SJSA1 (cell line): ENCODE measurements at places on chromosomes 3 and 15. TPM values are rescaled to one million over a fixed set of nuclear protein-coding genes. Genes with fewer than 3 reads are reported as not detected.
A peak's percentile ranks its signal among the peaks of the same experiment; 100 is the strongest.

DNA sequence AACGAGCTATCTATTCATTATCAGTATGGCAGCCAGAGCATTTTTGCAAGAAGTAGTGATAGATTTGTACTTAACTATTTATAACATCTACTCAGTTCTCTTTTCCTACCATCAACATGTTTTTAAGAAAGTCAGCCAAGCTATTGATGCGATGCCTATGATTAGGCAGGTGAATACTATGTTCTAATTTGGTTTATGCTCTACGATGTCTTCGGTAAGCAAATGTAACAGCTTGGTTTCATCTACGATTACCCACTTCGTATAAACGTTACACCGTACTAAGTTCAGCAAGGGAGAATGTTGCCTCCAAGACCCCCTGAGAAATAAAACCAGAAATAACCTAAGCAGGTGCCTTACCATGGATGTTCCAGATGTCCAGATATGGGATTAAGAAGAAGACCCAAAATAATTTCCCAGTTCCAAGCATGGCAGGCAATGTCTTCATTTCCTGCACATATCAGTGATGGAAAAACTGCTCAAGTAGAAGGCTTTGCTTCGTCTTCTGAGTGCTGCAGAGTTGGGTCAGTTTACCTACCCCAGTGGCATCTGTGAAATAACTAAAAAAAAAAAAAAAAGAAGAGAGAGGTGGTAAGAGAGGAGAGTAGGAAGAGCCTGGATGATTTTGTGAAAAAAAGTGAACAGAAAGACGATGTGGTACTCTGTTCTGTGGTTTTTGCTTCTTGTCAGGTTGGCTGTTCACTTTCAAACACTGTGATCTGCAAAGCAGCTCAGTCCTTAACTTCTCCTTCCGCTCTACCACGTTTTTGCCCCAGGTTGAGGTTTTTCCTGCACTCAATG is at the start of gene BTLA:
BTLA (minus strand) TSS at position 559 of the 798 bp plus-strand sequence; CDS start at position 445, 114 bp downstream.
- no peaks in the 10 kb centered on the region for H3K36me3 ChIP-seq
- no peak within 1 kb of the TSS for H3K27ac ChIP-seq
- no peaks in the 10 kb centered on the region for H3K4me1 ChIP-seq
- H3K27me3 ChIP-seq: no peaks in the 10 kb centered on the region
- H3K4me3 ChIP-seq: no peak within 1 kb of the TSS

CHDH gene
- total RNA-seq: 0.47 TPM in 1 of 2 replicates, not detected in the other

WDR82 gene
- 24.1 and 37.0 TPM in 2 replicates for total RNA-seq

GRCh38 chr3:112508860-112509259 is 9.6 kb upstream of the BTLA start:
- no peaks in the 10 kb centered on the region for H3K36me3 ChIP-seq
- no peak overlapping the region for H3K27ac ChIP-seq
- no peaks in the 10 kb centered on the region for H3K27me3 ChIP-seq
- no peak overlapping the region for H3K4me3 ChIP-seq
- DNase-seq: no peak
- H3K4me1 ChIP-seq: no peaks in the 10 kb centered on the region

HIGD2B gene
- total RNA-seq: not detected in 2 replicates

CCDC54 gene
- total RNA-seq: not detected in 2 replicates

GRCh38 chr3:50516440-50516871 is 13.0 kb upstream of the CACNA2D2 start:
- no peak for DNase-seq
- no peaks in the 10 kb centered on the region for H3K4me1 ChIP-seq
- no peaks in the 10 kb centered on the region for H3K36me3 ChIP-seq
- H3K4me3 ChIP-seq: no peak overlapping the region
- peaks cover 2% of the 10 kb centered on the region; the same call in 1 of the 2 replicates for H3K27me3 ChIP-seq

GRCh38 chr3:50533807-50534461 is 30.5 kb upstream of the CACNA2D2 start:
- no peak overlapping the region for H3K27ac ChIP-seq
- no peaks in the 10 kb centered on the region for H3K36me3 ChIP-seq
- DNase-seq: no peak
- no peak overlapping the region for H3K4me3 ChIP-seq
- peaks cover 6% of the 10 kb centered on the region for H3K27me3 ChIP-seq

ATXN7 gene
- total RNA-seq: 7.1 and 14.9 TPM in 2 replicates

SCN11A gene
- not detected in 2 replicates for total RNA-seq

GRCh38 chr3:45760878-45761711 is 35.2 kb downstream of the SLC6A20 start:
- no peak overlapping the region for H3K4me3 ChIP-seq
- H3K27me3 ChIP-seq: no peaks in the 10 kb centered on the region
- no peaks in the 10 kb centered on the region for H3K4me1 ChIP-seq

MAN2C1 gene
- 55.7 and 122 TPM in 2 replicates for total RNA-seq

GYG1 gene
- total RNA-seq: 14.1 and 16.7 TPM in 2 replicates

AADAC gene
- 0.34 TPM in 2 replicates for total RNA-seq

PLOD2 gene
- 109 and 129 TPM in 2 replicates for total RNA-seq

DNA sequence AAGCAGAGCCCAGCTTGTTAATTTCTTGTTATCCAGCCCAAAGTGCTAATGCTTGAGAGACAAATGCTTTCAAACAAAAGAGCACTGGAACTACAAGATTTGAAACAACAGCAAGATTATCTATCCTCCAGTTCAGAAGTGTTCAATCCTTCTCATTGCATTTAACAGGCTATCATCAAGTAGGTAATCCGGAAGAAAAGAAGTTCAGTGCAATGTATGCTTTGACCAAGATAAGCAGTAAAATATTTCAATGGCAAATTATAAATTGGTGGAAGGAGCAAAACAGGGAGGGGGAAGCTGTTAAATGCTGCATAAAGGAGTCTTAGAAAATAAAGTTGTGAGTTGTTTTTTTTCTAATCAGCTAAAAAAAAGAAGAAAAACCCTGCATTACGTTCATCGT is 8.8 kb downstream of the LRIG1 start:
- peaks cover 29% of the 10 kb centered on the region for H3K4me1 ChIP-seq
- H3K27me3 ChIP-seq: no peaks in the 10 kb centered on the region
- no peak overlapping the region for H3K4me3 ChIP-seq
- H3K27ac ChIP-seq: no peak overlapping the region

DNA sequence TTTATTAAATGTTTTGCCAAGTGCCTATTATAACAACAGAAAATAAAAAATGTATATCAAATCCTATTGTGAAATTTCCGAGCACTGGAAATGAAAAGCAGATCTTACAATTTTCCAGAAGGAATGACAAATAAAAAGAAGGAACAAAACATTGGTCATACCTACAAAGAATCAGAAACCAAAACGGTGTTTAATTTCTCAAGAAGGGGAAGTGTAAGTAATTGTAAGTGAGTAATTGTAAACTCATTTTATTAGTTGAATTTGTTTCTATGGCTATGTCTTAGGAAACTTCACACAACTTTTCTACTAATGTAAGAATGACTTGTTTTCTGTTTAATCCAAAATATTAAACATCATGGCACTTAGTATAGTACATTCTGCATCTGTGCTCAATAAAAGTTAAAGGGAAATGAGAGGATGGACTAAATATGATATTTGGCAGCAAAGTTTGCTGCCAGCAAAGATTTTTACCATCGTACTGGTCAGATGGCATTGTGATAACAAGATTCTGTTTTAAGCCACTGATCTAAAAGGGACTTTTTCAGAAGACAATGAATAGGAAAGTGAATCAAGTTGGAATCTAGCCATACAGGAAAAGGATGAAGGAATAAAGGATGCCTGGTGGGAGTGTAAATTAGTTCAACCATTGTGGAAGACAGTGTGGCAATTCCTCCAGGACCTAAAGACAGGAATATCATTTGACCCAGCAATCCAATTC is 232.4 kb downstream of the NFKBIZ start:
- no peaks in the 10 kb centered on the region for H3K27me3 ChIP-seq
- H3K4me3 ChIP-seq: no peak overlapping the region

ZNF502 gene
- total RNA-seq: 0.79 TPM in 1 of 2 replicates, not detected in the other

GRCh38 chr3:126752303-126753190 is 48.5 kb downstream of the CHCHD6 start:
- no peak overlapping the region for H3K4me3 ChIP-seq
- peak overlapping the region; percentile 86 for H3K27ac ChIP-seq
- peaks cover 39% of the 10 kb centered on the region for H3K4me1 ChIP-seq
- no peaks in the 10 kb centered on the region for H3K36me3 ChIP-seq
- H3K27me3 ChIP-seq: no peaks in the 10 kb centered on the region

- H3K36me3 ChIP-seq: peaks cover 7% of the 10 kb centered on the region; the same call in 1 of the 2 replicates
- H3K4me1 ChIP-seq: peaks cover 33% of the 10 kb centered on the region
- DNase-seq: no peak
- no peaks in the 10 kb centered on the region for H3K27me3 ChIP-seq
- H3K4me3 ChIP-seq: no peak overlapping the region
Measured at GRCh38 chr3:132635052-132635451, 24.6 kb downstream of the ACAD11 start.

DNA sequence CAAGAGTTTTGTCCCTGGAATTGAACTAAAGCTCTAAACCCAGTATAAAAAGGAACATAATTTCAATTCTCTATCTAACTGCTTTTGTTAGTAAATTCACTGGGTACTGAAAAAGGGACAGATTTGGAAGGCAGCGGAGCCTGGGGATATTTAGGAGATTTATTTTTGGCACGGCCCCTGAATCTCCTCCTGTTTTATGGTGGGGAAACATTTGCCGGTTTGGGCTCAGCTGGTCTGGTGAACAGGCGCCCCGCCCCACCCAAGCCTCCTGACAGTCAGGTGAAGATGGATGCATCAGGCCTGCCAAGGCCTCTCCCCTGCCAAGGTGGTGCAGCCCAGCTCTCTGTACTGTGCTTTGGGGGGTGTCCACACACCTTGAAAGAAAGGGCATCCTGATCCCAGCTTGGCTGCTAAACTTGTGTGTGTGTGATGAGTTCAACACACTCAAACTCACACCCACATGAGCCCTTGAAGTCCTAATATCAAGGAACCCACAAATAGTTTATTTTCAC is 46.3 kb downstream of the EBLN2 start:
- no peaks in the 10 kb centered on the region for H3K36me3 ChIP-seq
- H3K4me1 ChIP-seq: no peaks in the 10 kb centered on the region
- H3K27ac ChIP-seq: no peak overlapping the region
- H3K27me3 ChIP-seq: no peaks in the 10 kb centered on the region
- DNase-seq: no peak
- H3K4me3 ChIP-seq: no peak overlapping the region

DNA sequence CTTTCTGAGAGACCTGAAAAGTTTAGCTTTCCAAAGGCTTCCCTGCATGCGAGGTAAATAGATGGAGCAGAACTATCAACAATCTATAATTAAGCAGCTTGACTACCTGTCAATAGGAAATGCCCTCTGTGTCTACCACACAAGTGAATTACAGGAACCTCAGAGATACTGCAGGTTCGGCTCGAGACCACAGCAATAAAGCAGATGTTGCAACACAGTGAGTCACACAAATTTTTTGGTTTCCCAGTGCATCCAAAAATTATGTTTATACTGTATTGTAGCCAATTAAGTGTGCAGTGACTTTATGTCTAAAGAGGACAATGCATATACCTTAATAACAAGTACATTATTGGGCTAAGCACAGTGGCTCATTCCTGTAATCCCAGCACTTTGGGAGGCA is 252.0 kb downstream of the UBE2E2 start:
- DNase-seq: no peak
- H3K4me3 ChIP-seq: no peak overlapping the region
- H3K36me3 ChIP-seq: no peaks in the 10 kb centered on the region
- H3K27me3 ChIP-seq: no peaks in the 10 kb centered on the region
- no peak overlapping the region for H3K27ac ChIP-seq

GRCh38 chr3:111668888-111669488 is 73.8 kb upstream of the ZBED2 start:
- H3K4me1 ChIP-seq: peaks cover 54% of the 10 kb centered on the region
- no peak overlapping the region for H3K4me3 ChIP-seq
- no peaks in the 10 kb centered on the region for H3K27me3 ChIP-seq
- H3K36me3 ChIP-seq: no peaks in the 10 kb centered on the region
- H3K27ac ChIP-seq: peak overlapping the region; percentile 74

GRCh38 chr3:17006132-17006852 is 121.5 kb downstream of the PLCL2 start:
- DNase-seq: no peak
- no peak overlapping the region for H3K4me3 ChIP-seq
- no peaks in the 10 kb centered on the region for H3K27me3 ChIP-seq
- no peaks in the 10 kb centered on the region for H3K4me1 ChIP-seq

CRYBG3 gene
- total RNA-seq: 12.1 and 12.7 TPM in 2 replicates

DNA sequence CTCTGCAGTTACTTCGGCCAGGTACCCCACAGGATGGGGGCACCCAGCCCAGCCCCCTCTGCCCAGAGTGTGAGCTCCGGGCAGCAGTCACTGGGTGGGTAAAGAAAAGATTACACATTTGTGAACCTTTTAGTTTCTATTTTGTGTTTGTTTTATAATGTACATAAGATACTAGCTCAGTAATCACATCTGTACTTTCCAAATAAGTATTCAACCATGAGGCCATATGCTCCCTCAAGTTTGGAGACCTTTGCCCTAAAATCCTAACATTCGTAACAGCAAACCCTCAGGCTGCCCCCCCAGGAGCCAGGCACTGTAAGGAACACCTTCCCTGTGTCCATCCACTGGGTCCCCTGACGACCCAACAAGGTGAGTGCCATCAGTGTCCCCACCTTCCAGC is 68.3 kb upstream of the SLC6A6 start:
- DNase-seq: no peak
- H3K4me3 ChIP-seq: no peak overlapping the region
- H3K27me3 ChIP-seq: no peaks in the 10 kb centered on the region
- no peak overlapping the region for H3K27ac ChIP-seq

- peaks cover 4% of the 10 kb centered on the region; the same call in 1 of the 2 replicates for H3K27me3 ChIP-seq
- H3K36me3 ChIP-seq: no peaks in the 10 kb centered on the region
- no peak overlapping the region for H3K27ac ChIP-seq
Measured at GRCh38 chr3:70067860-70068521, 68.5 kb downstream of the SAMMSON start.

DNA sequence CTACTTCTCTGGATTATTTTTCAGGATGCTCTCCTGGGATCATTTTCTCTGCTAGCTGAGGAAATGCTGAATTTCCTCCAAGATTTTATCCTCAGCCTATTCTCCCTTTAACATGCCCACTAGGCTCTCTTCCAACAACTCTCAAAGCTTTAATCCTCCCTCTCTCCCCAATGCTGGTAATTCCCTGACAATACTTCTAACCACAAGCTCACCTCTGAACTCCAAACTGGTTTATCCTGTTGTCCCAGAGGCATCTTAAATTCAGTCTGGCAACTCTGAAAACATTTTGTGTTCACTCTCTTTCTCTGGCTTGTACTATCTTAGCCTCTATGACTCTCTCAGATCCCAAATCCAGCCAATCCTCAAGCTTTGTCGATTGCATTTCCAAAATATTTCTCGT is 490.3 kb downstream of the MECOM start:
- peaks cover 7% of the 10 kb centered on the region; the same call in 1 of the 2 replicates for H3K27me3 ChIP-seq
- no peak overlapping the region for H3K27ac ChIP-seq
- no peaks in the 10 kb centered on the region for H3K4me1 ChIP-seq
- H3K36me3 ChIP-seq: no peaks in the 10 kb centered on the region
- no peak for DNase-seq

THAP10 gene
- total RNA-seq: 3.9 and 10.7 TPM in 2 replicates

CLDN16 gene
- 0.08 TPM in 1 of 2 replicates, not detected in the other for total RNA-seq

GRCh38 chr15:48904758-48905157 is 26.8 kb downstream of the EID1 start:
- no peak for DNase-seq
- H3K36me3 ChIP-seq: no peaks in the 10 kb centered on the region
- H3K27ac ChIP-seq: no peak overlapping the region
- no peaks in the 10 kb centered on the region for H3K27me3 ChIP-seq

- no peak overlapping the region for H3K4me3 ChIP-seq
- H3K27me3 ChIP-seq: no peaks in the 10 kb centered on the region
- no peaks in the 10 kb centered on the region for H3K36me3 ChIP-seq
- H3K27ac ChIP-seq: no peak overlapping the region
- no peaks in the 10 kb centered on the region for H3K4me1 ChIP-seq
Measured at GRCh38 chr3:154431043-154431442, 1.1 kb upstream of the GPR149 start.

- H3K36me3 ChIP-seq: no peaks in the 10 kb centered on the region
- no peak overlapping the region for H3K4me3 ChIP-seq
- no peaks in the 10 kb centered on the region for H3K4me1 ChIP-seq
- DNase-seq: no peak
Measured at GRCh38 chr3:173416070-173416469, 18.5 kb downstream of the NLGN1 start.
